NCI-H2029 treated with DMSO at 0.1 percent for 48 hours (cell line): ENCODE measurements at places on chromosomes 7 and 10.
A peak's percentile ranks its signal among the peaks of the same experiment; 100 is the strongest.

- no peak for DNase-seq
Measured at GRCh38 chr7:54878339-54878738, 119.3 kb upstream of the SEC61G start.

GRCh38 chr10:7572391-7572790 is 94.4 kb downstream of the ITIH5 start:
- DNase-seq = no peak

- DNase-seq = peak; percentile 25
Measured at GRCh38 chr10:97278491-97278989, 13.9 kb downstream of the ARHGAP19 start.

GRCh38 chr10:68735119-68735518 is 14.1 kb downstream of the CCAR1 start:
- DNase-seq = no peak

DNA sequence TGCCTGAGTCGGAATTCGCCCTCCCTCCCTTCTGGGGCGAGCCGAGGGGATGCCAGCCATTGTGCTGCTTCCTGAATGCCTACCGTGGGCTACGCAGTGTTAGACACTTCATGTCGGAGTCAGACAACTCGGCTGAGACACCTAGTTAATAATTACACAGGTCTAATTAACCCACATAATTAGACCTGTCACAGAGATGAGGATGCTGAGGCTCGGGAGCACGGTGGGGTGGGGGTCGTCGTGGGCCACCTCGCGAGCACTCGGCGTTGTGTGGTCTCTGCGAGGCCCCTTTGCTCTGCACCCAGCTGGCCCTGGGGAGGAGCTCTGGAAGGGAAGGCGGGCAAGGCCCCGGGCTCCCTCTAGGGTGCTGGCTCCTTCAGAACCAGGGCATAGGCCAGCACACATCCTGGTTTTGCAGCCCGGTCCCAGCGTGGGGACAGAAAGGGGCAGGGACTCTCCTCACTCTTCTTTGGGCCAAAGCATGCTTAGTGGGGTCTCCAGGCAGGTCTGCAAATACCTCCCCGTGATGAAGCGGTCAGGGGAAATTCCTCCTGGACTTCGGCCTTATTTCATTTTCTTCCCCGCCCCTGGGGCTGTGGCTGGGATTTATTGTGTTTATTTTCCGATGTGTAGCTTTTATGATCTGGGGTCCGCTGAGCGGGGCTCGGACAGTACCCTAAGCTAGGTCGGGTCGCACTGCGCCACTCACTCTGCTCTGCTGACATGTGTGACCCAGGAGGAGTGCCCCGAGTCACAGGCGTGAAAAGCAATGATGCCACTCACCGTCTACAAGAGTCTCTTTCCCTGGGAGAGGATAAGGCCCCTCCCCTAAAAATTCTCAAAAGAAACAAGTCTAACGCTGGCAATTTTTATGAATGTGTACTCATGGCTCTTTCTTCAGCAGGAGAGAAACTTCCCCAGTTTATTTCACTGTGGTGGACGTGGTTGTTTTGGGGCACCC is 4.9 kb upstream of the FOXL3 start:
- DNase-seq = no peak

DNA sequence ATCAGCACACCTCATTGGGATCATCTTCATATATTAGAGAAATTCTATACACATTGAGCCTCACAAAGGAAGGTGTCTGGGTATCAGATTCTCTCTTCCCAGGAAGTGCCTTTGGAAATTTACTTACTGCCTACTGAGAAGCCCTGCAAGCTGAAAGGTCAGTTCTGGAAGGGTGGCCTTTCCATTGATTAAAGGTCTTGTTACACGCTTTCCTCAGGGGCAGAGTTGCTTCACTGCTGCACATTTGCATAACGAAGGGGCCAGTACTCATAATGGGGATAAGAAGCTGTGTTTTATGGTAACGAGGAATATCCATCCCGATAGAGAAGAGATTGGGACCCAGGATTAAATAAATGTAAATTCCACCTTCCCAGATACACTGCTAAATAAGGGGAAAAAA is 19.4 kb upstream of the IL15RA start:
- DNase-seq = no peak

DNA sequence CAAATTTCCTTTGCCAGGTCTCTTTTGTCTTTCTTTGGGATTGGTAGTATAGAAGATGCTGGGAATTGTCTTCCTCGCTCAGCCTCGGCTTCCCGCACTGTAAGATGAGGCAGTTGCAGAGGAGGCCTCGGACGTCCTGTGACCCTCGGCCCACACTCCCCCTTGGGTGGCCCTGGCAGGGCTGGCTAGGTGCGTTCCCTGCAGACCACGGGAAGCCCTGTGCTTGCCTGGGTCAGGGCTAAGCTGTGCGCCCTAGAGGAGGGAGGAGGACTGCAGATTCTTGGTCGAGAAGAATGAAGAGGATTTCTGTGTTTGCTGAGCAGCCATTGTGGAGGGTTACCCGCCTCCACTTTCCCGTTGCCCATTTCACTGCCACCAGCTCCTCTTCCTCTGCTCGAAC is 42.8 kb downstream of the WIPI2 start:
- no peak for DNase-seq

GRCh38 chr7:116198748-116199410 is 11.5 kb upstream of the TES start:
- no peak for DNase-seq

- no peak for DNase-seq
Measured at GRCh38 chr7:148712678-148713329, 14.1 kb downstream of the CUL1 start.

GRCh38 chr10:70306181-70306705 is 22.4 kb upstream of the NPFFR1 start:
- DNase-seq = no peak

DNA sequence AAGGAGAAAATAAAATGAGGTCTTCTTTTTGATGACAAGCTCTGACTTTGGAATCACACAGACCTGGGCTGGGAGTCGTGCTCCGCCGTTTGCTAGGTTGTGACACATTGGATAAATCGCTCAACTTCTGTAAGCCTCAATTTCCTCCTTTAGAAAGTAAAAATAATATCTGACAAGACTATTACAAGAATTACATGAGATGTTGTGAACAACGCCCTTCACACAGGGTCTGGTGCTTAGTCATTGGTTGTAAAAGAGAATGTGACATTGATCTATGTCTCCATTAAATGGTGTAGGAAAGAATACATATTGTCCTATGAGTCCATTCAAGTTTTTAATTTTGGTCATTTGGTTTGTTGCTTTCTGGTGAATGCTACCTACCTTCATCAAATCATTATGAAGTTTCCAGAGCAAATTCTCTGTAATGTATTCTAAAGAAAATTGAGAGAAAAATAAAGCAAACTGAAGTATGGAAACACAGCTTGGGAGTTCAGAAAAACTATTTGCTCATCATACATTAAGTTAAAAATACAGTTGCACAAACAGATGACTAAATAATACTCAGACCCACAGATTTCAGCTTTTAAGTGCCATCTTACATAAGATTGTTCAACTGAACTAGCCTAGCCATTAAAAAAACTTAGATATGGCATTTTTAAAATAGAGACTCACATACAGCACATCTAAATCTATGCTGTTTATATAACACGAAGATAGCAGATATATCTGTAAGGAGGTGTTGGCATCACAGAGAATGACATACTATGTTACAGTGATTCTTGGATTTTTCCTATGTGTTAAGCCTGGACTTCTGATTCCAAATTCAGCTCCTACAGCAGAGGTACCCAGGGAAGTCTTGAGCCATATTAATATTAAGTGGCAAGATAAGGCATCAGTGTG is 12.3 kb upstream of the ADRB1 start:
- DNase-seq = no peak

DNA sequence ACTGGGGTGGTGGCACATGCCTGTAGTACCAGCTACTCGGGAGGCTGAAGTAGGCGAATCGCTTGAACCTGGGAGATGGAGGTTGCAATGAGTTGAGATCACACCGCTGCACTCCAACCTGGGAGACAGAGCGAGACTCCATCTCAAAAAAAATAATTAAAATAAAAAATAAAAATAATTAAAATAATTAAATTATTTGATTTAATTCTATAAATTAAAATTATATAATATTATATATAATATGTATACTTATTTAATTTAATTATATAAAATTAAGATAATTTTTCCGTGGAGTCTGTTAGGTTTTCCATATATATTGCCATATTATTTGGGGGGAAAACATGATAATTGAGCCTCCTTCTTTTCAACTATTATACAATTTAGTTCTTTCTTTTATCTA is 12.0 kb downstream of the WIPF3 start:
- no peak for DNase-seq

DNA sequence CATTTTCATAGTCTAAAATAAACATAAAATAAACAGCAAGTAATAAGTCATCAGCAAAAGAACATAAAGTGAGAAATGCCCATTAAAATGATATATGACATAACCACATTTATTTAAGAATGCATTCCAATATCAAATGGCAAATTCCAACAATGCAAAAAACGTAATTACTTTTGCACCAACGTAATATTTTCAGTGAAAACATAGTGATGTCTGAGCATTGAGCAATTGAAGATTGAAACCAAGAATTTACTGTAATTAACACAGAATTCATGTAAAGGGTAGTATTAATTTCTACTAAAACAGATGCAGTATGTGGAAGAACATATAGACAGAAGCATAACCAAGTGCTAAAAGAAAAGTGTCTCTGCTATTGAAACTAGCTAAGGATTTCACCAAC is 123.0 kb upstream of the TNS3 start:
- no peak for DNase-seq

- DNase-seq = no peak
Measured at GRCh38 chr10:108166401-108166800, 1001.9 kb upstream of the SORCS1 start.

DNA sequence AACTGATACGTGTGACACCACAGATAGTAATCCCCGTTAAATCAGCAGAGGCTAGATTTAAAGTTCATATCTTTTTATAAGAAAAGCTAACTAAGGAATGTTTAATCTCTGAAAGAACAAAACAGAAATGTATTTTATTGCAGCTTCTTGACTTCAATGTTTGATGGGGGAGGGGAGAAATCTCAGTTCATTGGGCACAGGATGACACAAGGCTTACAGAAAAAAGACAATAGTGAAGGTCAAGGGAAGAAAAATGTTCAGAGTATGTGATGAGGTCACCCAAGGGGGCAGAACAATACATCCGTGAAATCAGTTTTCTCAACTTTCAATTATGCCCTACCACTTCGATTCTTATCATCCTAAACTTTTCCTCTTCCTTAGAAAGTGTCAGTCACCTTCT is 102.9 kb downstream of the ELAPOR2 start:
- DNase-seq = no peak

- DNase-seq = no peak
Measured at GRCh38 chr10:14674376-14675050, 100.2 kb downstream of the FAM107B start.

GRCh38 chr7:91636129-91636724 is 244.3 kb downstream of the MTERF1 start:
- DNase-seq = no peak

- DNase-seq = no peak
Measured at GRCh38 chr10:116699471-116700150, 42.8 kb downstream of the HSPA12A start.

DNA sequence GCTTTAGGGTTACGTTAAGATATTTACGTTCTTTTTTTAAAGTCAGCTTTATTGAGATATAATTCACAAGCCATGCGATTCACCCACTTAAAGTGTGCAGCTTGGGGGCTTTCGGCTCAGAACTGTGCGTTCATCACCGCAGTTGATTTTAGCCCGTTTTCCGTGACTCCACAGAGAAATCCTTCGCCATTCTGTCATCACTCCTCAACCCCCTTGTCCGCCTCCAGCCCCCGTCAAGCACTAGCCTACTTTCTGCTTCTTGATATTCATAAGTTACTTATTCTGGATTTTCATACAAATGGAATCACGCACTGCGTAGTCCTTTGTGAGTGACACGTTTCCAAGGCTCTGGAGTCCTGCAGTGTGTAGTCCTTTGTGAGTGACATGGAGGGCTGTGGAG is 20.4 kb downstream of the FAM20C start:
- no peak for DNase-seq

- DNase-seq = no peak
Measured at GRCh38 chr10:31426401-31426800, 107.4 kb downstream of the ZEB1 start.

DNA sequence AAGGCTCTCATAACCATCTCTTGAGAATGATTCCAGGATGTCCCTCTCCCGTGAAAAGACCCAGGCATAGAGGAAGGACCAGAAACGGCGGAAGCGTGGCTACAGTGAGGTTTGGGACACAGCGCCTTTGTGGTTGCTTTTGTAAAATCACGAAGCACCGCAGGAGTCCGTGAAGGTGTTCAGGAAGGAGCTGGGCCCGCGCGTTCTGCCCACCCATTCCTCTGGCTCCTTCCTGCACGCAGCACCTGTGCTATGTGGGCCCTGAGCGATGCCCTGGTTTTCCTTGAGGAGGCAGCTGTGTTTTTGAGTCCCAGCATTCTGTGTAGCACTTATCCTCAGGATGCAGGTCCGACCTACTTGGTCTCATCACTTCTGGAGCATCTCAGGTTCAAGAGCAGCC is 112.8 kb downstream of the TRRAP start:
- no peak for DNase-seq

DNA sequence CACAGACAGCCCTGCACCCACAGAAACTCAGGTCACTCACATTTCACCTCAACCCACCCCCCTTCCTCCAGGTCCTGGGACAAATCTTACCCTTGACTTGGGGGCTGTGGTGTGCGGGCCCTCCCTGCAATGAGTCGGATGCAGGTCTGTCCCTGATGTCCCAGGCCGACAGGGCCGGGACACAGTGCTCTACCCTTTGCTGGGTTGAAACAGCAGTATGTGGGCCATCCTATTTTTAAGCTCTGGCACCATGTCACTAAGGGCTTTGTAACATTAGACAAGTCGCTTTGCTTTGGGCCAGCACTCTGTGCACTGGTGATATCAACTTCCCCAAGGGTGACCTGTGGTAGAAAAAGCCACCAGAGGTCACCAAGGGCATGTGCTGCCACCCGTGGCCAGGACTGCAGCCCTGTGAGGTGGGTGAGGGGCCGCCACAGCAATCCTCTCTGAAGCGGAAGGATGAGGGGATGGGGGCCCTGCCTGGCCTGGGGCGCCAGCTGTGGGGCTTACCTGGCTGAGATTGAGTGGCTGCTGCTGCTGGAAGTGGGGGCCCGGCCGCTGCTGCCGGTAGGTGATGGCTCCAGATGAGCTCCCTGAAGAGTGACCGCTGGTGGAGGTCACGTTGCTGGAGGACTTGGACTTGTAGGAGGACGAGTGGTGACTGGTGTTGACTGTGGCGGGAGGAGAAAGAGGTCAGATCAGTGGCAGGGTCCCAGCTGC is 51.3 kb downstream of the CLEC2L start:
- no peak for DNase-seq
